ENCODE measurements at places on chromosomes 1 and 21.

- no peak for DNase-seq
Measured at GRCh38 chr1:18662286-18662639, 31.6 kb downstream of the PAX7 start.

DNA sequence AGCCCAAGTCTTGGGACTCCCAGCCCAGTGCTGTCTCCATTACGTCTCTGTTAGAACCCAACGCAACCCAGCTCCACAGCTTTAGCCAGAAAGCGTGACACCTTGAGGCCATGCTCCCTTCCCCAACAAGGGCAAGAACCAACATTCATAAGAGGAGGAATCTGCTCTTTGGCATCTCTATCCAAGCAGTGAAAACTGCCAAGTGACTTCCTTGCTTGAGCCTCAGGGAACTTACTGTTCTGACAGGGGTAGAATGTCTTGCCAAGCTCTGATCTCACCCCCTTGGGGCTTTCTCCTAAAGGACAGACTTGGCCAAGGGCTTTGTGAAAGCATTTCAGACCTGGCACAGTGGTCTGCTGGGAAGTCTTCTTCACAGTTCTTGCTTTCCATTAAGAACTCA, 56.6 kb downstream of the SYT6 start:
- no peak for DNase-seq

DNA sequence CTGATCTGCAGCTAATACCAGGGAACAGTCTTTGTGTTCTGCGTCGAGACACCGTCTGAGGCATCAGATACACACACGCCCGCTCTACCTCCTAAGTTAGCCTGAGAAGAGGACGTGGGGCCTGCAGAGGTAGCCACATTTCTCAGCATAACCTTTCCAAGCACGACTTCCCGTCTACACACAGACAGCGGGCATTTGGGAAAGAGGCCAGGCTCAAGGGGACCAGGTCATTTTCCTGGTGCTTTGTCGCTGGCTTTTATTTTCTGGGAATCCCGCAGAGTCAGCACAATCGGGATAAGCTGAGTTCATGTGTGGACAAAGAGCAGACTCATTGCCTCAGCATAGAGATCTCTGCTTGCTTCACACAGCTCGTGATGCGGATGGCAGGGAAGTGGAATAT, 72.5 kb upstream of the SMYD2 start:
- no peak for DNase-seq

DNA sequence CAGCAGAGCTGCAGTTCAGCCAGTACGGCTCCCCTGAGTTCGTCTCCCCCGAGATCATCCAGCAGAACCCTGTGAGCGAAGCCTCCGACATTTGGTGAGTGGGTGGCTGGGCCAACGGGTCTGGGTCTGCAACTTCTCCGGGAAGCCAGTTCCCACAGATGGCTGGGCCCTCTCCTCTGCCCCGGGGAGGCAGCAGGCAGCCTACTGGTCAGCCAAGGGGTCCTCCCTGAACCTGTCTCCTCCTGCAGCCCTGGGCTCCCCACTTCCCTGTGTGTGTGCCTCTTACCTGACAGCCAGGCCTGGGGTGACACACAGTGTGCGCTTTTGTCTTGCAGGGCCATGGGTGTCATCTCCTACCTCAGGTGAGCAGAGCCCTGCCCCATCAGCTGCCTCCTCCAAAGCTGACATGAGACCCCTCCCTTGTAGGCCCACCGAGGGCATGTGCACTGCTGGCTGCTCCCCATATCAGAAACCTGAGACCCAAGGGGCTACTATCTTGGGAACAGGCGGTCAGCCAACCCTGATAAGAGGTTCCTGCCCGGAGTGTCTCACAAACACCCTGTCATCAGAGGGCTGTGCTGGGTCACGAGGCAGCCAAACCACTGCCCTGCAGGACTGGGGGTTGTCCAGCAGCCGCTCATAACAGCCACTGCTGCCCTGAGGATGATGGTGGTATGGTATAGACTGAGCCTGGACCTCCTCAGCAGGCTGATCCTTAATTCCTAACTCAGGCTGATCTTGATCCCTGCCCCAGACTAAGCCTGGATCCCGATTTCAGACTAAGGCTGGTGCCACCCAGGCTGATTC, 37.6 kb downstream of the TRIM11 start:
- DNase-seq, result no peak

- DNase-seq, result no peak
Measured at GRCh38 chr1:184959626-184960025, 14.7 kb downstream of the NIBAN1 start.

DNA sequence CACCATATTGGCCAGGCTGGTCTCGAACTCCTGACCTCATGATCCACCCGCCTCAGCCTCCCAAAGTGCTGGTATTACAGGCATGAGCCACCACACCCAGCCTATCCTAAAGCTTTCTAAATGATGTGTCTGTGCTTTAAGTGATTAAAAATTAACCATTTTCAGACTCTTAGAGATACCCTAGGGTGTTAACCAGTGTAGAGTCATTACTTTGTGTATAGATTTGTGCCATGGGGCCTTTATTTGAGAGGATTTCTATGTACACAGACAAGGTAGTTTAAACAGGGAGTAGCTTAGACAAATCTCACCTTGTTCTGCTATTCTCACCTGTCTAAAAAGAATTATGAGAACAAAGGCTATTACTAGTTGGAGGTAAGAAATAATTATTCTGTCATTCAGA, 12.7 kb upstream of the PLEKHM2 start:
- no peak for DNase-seq

GRCh38 chr1:247647864-247648263, 31.7 kb downstream of the OR13G1 start:
- no peak for DNase-seq

GRCh38 chr1:118300808-118301207, 115.8 kb upstream of the SPAG17 start:
- no peak for DNase-seq

DNA sequence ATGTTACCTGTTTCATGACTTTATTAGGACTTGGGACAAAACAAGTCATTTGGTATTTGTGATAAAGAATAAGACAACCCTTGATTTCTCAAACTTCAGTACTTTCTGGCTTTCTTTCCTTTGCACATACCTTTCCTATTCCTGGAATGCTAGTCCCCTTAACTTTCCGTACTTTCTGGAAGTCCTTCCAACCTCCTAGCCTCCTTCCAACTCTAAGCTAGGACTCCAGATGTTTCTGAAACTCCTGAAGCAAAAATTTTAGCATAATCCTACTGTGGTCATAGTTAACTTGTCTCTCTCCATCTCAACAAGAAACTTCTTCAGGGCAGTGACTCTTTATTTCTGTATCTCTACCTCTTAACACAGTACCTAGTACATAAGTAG, 19.8 kb upstream of the C1orf105 start:
- no peak for DNase-seq

DNA sequence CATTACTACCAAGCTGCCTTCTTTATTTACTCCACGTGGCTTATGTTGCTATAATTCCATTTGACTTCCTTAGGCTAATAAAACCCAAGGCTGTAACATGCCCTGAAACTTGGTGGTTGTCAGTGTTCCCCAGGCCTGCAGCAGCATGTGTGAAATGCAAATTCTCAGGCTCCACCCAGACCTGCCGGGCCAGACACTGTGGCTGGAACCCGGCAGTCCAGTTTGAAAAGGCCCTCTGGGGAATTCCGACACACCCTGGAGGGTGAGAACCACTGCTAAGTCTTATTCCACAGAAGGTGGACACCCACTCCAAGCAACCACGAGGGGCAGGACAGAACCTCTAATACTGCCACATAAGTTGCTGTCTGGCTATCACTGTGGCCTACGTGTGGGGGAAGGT, 41.4 kb downstream of the URB1 start:
- DNase-seq, result no peak

- no peak for DNase-seq
Measured at GRCh38 chr1:236141447-236142252, 689 bp upstream of the GPR137B start.

- DNase-seq, result no peak
Measured at GRCh38 chr1:1216770-1217620, 3.0 kb upstream of the TNFRSF4 start.

DNA sequence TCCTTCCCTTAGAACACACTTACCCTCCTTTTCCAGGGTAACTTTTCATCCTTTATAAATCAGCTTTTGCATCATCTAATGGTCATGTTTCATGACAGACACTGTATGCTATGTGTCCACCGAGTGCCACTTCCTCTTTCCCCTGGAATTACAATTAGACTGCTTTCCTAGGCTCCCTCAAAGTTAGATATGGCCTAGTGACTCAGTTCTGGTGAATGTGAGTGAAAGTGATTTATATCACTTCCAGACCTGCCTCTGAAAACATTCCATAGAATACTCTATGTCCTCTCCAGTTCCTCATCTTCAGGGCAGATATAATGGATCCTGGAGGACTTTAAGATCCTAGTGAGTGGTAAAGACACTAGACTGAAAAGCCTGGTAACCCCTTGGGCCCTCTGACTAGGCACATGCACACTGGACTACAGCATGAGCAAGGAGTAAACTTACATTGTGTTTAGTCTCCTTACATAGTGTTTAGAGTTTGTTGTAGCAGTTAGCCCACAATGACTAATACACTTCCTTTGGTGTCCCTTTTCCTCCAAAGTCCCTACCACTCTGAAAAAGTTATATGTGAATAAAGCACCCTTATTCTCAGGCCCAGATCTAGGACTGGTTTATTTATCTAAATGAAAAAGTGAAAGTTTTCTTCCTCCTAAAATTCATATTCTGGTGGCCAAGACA, 59.3 kb downstream of the GPR88 start:
- DNase-seq, result no peak

- no peak for DNase-seq
Measured at GRCh38 chr1:229907884-229908638, 159.0 kb upstream of the GALNT2 start.

- DNase-seq, result no peak
Measured at GRCh38 chr21:42161401-42161955, 57.5 kb upstream of the ABCG1 start.

GRCh38 chr1:53285969-53286760, 41.7 kb downstream of the LRP8 start:
- DNase-seq, result no peak

DNA sequence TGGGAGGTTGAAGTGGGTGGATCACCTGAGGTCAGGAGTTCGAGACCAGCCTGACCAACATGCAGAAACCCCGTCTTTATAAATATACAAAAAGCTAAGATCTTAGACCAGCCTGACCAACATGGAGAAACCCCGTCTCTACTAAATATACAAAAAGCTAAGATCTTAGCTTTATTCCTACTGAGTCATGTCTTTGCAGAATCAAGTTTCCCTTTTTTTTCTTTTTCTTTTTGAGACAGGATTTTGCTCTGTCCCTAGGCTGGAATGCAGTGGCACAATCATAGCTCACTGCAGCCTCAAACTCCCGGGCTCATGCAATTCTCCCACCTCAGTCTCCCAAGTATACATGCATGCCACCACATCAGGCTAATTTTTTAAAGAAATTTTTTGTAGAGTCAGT, 21.4 kb downstream of the KDM5B start:
- DNase-seq, result no peak

DNA sequence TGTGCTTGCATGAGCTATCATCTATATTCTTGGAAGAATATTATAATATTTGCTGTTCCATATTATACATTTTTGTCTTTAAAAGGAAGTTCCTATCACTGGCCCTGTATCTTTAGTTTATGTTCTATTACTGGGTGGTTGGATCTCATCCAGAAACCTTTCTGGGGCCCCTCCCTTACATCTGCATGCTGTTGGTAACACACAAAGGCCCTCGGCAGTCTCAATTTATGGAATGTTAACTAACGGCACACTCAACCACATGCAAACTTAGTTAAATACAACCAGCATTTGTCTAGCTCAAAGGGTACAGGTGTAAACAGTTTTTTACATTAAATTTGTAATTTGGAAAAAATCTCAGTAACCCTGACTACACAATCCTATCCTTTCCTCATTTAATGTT, 9.7 kb upstream of the HYI start:
- DNase-seq, result no peak

DNA sequence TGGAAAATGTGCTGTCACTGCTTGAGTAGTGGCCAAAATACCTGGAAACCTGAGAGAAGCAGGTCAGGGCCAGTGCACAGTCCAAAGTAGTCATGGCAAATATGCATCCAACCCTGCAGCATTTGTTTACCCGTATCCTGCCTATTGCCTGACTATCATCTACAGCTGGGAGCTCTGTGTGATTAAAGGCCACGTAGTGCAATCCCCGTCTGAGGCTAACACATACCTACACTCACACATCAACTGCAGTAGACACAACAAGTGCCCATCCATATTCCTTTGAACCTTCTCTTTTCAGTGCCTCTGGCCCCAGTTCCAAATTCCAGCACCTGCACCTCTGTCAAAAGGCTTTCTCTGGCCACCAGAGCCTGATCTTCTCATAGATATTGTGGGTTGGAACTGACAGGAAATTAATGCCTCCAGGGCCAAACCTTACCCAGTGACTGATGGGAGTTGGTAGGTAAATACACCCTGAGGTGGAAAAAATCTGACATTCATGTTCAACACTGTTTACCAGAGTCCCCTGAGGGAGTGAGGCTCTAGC, 383.0 kb downstream of the SETD4 start:
- DNase-seq, result no peak

DNA sequence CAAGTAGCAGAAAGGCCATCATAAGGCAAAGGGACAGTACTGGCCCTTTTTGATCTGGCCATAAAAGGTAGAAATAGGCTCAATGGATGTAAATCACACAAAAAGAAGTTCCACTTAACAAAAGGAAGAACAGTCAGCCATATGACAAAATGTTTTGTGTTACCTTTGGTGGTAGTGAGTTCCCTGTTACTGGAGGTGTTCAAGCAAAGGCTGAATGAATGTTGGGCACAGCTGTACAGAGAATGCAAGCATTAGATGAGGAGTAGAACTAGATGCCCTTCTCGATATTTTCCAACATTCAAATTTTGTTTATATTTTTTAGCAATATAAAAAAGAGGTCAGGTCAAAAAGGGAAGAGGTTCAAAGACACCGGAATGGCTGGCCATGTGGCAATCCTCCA, 20.0 kb downstream of the OLFML3 start:
- DNase-seq, result no peak

DNA sequence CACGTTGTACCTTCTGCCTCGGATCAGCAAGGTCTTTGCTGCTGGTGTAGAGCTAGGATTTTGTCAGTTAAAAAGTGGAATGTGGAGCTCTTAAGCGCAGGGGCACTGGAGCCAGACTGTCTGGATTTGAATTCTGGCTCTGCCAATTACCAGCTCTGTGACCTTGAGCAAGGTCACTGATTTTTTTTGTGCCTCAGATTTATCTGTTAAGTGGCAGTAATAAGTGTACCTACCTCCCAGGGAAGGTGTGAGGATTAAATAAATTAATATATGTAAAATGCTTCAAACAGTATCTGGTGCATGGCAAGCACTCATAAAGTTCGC, 40.3 kb downstream of the UBE2U start:
- no peak for DNase-seq

- no peak for DNase-seq
Measured at GRCh38 chr1:4837752-4838151, 183.3 kb downstream of the AJAP1 start.

DNA sequence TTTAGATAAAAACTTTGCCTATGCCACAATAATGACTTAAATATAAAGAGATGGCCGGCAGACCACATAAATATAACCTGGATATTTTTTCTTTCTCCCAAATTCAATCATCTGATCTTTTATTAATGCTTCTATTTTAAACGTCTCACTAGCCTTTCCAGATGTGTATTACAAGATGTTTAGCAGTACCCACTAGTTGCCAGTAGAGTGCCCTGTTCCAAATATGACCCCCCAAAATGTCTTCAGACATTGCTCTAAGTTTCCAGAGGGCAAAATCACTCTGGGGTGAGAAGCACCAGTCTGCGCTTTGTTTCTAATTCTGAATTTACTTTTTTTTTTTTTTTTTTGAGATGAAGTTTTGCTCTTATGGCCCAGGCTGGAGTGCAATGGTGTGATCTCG, 268.1 kb downstream of the GRIK1 start:
- DNase-seq, result no peak

Data from stimulated activated CD4-positive, alpha-beta T cell treated with anti-CD3 and anti-CD28 coated beads, Interleukin-1b, Interleukin-23, amount 100 ng/mL, for 1 hour (primary cell).